Effector CD8-positive, alpha-beta T cell (primary cell): ENCODE measurements at places on chromosomes 3 and 15.

- no peak for DNase-seq
Measured at GRCh38 chr3:54653456-54654195, 274.2 kb downstream of the LRTM1 start.

- DNase-seq = no peak
Measured at GRCh38 chr3:100103558-100104441, 10.5 kb downstream of the FILIP1L start.

DNA sequence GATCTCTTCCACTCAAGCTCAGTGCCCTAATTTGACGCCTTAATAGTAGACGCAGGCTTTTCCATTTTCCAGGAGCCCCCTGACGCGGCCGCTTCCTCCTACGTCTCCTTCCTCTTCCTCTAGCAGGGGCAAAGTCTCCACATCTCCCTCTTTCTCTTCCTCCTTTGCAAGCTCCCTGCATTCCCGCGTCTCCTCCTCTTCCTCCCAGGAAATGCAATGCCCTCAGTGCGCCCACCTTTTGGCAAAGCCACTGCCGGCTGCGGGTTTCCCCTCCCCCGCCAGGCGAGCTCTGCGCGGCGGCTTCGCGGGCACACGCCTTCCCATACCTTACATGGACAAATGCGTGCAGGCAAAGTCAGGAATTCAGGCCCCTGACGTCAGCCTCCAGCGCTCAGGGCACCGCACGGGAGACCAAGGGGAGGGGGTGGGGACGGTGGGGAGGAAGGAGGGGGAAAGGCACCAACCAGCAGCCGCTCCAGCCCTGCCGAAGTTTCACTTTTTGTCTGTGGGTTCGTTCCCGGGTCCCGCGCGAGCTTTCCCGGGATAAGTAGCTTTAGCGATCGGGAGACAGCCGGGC, 432 bp upstream of the LPP start:
- peak; percentile 34 for DNase-seq

DNA sequence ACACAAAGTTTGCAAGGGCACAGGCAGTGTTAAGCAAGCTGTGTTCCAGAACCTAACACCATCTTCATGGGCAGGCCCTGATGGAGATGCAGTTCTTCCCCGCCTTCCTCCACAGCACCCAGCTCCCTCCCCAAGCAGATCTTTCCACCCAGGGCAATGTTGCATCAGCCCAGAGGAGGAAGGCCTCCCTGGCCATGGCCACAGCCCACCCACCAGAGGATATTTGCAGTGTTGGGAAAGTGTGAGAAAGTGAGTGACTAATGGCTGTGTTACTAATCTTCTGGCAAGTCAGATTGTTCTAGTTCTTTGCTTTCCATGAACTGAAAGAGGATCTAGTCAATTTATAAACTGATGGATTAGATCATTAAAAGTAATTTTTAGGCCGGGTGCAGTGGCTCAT, 42.0 kb upstream of the ATP10A start:
- no peak for DNase-seq

GRCh38 chr15:91032919-91033803, 10.8 kb upstream of the VPS33B start:
- peak; percentile 21 for DNase-seq

GRCh38 chr3:75294124-75294523, 370.0 kb upstream of the FRG2C start:
- no peak for DNase-seq

GRCh38 chr15:47689660-47690059, 27.6 kb upstream of the SEMA6D start:
- DNase-seq = no peak

DNA sequence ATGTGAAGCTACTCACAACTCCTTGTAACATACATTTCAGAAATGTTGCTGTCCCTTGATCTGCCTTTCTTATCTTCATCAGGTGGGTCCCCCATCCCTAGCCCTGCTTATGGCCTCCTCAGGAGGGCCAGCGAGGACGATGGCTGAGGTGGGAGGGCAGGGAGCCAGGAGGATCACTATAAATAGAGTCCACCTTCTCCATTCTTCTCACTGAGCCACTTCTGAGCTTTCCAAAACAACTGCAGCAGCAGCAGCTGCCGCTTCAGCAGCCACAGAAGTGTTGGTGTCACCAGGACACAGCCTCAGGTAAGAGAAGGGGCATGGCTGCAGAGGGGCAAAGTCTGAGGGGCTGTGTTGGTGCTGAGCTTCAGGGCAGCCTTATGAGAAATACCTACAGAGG, 53.5 kb downstream of the ANAPC13 start:
- DNase-seq = no peak
